Bone marrow (tissue), 2 donors: ENCODE measurements at places on chromosomes 12 and 14.

- no peak for DNase-seq
These were observed 117.8 kb downstream of the MED13L start for GRCh38 chr12:116159593-116160200.

DNA sequence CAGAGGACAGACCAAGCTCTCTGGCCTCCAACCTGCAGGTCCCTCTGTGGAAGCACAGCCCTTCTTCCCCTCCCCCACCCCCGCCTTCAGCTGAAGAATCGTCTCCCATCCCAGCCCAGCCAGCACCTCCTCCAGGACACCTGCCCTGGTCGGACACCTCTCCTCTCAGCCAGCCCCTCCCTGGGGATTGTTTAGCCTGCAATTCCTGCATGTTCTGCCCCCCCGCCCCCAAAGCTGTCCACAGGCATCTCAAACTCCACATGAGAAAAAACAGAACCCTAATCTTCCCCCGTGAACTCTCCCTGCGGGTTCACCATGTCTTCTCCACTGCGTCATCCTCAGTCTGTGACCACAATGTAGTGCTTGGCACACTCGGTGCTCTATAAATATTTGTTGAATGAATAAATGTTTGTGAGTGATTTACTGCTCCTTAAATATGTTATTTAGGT, 24.1 kb downstream of the PRIMA1 start:
- DNase-seq = no peak

DNA sequence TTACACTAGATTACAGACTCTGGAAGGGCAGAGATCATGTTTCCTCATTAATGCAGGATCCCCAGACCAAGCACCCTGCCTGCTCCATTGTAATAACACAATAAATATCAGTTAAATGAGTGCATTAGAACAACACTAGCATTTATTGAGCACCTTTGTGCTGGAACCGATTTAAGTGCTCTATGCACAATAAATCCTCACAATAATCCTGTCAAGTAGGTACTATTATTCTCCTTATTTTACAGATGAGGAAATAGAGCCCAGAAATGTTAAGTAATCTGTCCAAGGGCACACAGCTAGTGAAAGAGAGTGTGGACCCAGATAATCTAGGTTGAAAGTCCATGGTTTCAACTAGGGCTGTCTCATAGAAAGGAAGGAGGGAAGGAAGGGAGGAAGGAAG, 69.8 kb downstream of the MAP1LC3B2 start:
- DNase-seq = no peak

GRCh38 chr14:85438481-85438942, 91.4 kb upstream of the FLRT2 start:
- no peak for DNase-seq

- no peak for DNase-seq
These were observed 82.5 kb downstream of the HECTD4 start for GRCh38 chr12:112299704-112300103.

DNA sequence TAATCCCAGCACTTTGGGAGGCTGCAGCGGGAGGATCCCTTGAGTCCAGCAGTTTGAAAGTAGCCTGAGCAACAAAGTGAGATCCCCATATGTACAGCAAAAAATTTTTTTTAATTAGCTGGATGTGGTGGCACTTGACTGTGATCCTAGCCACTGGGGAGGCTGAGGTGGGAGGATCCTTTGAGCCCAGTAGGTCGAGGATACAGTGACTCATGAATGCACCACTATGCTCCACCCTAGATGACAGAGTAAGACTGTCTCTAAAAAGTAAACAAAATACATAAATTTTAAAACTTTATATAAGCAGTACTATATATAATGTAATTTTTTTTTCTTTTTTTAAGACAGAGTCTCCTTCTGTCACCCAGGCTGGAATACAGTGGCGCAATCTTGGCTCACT, 115.4 kb downstream of the ESR2 start:
- no peak for DNase-seq
